Germinal center (tissue), 1 donor: ENCODE measurements at places on chromosomes 13 and 19.

- peak; percentile 90 for DNase-seq
These were observed at the start of gene TFDP1 for GRCh38 chr13:113584205-113584869. TSS of gene TFDP1 (plus strand) at chr13:113584753. CDS start at chr13:113585838, 1,085 bp downstream.

GRCh38 chr13:38830442-38831045 is 143.7 kb downstream of the FREM2 start:
- DNase-seq, result no peak

GRCh38 chr19:3506384-3507340 is 551 bp downstream of the FZR1 start:
- DNase-seq, result peak; percentile 43

GRCh38 chr19:54266133-54266532 is 9.1 kb upstream of the LILRB5 start:
- peak; percentile 60 for DNase-seq

GRCh38 chr19:46451352-46451751 is 20.0 kb downstream of the PNMA8A start:
- no peak for DNase-seq

DNA sequence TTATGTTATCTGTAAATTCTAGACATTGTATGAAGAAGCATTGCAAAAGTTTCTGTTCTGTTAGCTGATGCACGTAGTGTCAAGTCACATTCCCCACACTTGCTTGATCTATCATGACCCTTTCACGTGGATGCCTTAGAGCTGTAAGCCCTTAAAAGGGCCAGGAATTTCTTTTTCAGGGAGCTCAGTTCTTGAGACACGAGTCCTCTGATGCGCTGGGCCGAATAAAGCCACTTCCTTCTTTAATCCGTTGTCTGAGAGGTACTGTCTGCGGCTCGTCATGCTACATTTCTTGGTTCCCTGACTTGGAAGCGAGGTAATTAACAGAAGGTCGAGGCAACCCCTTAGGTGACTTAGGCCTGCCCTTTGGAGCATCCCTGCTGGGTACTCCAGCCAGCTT is 5.8 kb downstream of the ZNF816 start:
- DNase-seq, result no peak

- peak; percentile 21 for DNase-seq
These were observed 1.2 kb downstream of the KLF12 start for GRCh38 chr13:74132776-74133656.

- no peak for DNase-seq
These were observed 34.1 kb downstream of the RGCC start for GRCh38 chr13:41491436-41491835.

DNA sequence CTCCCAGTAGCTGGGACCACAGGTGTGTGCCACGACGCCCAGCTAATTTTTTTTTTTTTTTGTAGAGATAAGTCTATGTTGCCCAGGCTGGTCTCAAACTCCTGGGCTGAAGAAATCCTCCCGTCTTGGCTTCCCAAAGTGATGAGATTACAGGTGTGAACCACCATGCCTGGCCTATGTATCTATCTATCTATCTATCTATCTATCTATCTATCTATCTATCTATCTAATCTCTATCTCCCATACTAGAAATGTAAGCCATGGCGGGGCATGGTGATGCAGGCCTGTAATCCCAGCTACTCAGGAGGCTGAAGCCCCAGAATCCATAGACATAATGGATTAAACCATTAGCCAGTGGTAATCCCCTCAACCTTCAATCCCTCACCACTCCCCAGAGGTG is 6.5 kb upstream of the SERTAD3 start:
- DNase-seq, result no peak

- DNase-seq, result no peak
These were observed 25.2 kb upstream of the KCTD4 start for GRCh38 chr13:45226024-45226423.

DNA sequence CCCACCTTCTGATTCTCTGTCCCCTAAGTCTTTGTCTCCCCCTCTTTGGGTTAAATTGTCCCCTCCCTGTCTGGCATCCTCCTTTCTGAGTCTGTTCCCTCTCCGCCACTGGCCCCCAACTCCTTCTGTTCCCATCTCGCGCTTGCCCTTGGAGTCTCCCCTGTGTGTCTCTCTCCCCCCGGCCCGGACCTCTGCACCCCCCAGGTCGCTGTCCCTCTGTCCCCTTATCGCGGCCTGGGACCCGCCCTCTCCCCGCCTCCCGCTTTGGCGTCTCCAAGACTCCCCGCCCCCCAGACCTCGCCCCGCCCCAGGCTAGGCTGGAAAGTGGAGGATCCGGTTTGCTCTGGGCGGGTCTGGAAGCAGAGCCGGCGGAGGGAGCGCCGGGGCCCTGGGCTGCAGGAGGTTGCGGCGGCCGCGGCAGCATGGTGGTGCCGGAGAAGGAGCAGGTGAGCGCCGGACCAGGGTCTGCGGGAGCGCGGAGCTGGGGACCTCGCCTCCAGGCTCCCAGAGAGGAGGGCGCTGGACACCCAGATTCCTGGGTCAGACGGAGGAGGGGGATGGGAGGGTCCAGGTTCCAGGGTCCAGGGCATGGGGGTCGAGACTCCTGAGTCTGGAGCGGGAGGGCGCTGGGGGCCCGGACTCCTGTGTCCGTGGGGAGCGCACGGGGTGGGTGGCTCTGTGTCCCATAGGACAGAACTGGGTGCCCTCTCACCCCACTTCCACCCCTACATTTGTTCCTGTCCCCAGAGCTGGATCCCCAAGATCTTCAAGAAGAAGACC is at the start of gene TRPM4:
Gene TRPM4 (plus strand): TSS at position 348 of the 780 bp plus-strand sequence. CDS start 75 bp downstream, at position 423.
- DNase-seq, result no peak

DNA sequence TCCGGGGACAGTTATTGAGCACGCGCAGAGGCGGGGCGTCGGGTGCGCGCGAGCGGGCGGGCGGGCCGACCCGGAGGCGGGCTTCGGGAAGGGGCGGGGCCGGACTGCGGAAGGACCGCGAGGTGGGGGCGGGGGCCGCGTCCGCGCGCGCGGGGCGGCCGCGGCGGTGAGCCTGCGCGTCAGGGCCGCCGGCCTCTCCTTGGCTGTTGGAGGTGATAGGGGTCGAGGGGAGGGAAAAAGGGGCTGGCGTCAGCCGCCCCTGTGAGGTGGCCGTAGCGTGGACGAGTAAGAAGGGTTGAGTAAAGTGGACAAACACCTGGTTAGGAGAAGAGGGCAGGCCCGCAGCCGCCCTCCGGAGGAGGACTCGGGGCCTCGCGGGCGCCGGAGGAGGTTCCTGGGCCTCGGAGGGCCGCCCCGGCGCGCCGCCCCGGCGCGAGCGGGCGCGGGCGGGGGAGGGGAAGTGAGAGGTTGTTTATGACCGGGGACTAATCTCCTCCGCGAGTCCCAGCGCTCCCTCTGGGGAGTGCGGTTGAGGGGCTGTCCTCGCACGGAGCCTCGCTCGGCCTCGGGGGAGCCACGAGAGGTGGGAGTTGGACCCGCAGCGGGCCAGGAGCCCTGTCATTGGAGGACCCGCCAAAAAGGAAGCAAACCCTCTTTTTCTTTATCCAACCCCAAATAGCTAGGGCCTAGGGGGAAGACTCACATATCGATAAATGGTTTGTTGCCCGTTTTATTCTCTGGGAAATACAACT is 547 bp upstream of the INTS6 start:
- DNase-seq, result peak; percentile 84

- DNase-seq, result no peak
These were observed 2041.5 kb upstream of the PCDH20 start for GRCh38 chr13:63457186-63457585.

DNA sequence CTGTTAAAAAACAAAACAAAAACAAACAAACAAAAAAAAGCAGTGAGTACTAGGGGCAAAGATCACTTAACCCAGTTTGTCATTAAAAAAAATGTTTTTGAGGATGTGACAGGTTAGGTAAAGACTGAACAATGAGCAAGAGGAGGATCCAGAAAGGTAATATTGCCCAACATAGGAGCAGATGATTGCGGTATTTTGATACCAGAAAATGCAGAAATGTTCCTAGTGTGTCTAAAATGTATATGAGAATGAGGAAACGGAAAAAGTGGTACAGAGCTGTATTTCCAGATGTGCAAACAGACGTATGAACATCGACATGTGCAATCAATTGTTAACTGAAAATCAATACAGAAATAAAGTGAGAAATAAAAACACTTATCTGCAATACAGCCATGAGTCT is 4.9 kb upstream of the LILRA4 start:
- no peak for DNase-seq

DNA sequence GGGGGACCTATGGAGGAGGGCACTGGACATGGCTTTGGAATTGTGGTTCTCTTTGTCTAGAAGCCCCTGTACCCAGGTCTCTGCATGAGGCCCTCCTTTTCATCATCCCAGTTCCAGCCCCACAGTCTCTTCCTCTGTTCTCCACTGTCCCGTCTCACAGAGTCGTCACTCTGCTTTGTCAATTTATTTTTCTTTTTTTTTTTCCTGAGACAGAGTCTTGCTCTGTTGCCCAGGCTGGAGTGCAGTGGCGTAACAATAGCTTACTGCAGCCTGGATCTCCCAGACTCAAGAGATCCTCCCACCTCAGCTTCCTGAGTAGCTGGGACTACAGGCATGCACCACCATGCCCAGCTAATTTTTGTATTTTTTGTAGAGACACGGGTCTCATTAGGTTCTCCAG is 619 bp upstream of the EXOC3L2 start:
- DNase-seq, result no peak

DNA sequence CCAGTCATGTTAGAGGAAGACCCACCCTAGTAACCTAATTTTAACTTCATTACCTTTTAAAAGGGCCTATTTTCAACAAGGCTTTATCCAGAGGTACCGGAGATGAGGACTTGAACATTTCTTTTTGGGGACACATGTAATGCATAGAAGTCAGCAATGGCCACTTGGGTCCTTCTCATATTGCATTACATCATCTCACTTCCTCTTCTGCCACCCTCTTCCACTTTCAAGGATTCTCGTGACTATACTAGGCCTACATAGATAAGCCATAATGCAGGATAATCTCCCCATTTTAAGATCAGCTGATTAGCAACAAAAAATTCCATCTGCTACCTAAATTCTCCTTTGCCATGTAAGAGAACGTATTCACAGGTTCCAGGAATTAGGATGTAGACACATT is 557.2 kb downstream of the KCTD12 start:
- DNase-seq, result no peak

- DNase-seq, result no peak
These were observed 164.0 kb upstream of the ZNF507 start for GRCh38 chr19:32181216-32181920.

- DNase-seq, result no peak
These were observed 39.3 kb upstream of the GAS6 start for GRCh38 chr13:113902986-113903775.

GRCh38 chr13:31891472-31891871 is 140.1 kb upstream of the FRY start:
- no peak for DNase-seq

DNA sequence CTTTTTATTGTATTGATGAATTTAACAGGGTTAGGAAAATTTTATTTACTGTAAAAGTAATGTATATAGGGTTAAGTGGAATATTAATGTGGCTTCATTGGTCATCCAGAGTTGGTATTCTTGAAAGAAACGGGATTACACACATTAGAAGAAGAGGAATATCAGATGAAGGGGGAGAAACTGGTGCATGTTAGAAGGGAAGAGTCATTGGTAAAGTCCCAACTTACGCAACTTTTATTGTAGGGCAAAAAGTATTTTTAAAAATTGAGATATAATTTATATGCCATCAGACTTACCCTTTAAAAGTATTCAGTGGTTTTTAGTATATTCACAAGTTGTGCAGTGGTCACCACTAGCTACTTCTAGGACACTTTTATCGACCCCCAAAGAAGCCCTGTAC is 47.3 kb downstream of the DNAJC3 start:
- DNase-seq, result no peak

DNA sequence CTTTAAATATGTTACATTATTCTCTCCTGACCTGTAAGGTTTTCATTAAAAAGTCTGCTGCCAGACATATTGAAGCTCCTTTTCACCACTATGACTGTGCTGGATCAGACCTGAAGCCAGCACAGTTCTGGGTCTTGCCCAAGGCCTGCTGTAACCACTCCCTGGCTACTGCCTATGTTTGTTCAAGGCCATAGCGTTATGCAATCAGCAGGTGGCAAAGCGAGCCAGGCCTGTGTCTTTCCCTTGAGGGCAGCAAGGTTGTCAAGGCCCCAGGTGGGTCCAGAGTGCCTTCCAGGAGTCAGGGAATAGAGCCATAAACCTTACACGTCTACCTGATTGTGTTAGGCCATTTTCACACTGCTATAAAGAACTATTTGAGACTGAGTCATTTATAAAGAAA is 496.8 kb upstream of the PCDH9 start:
- no peak for DNase-seq

DNA sequence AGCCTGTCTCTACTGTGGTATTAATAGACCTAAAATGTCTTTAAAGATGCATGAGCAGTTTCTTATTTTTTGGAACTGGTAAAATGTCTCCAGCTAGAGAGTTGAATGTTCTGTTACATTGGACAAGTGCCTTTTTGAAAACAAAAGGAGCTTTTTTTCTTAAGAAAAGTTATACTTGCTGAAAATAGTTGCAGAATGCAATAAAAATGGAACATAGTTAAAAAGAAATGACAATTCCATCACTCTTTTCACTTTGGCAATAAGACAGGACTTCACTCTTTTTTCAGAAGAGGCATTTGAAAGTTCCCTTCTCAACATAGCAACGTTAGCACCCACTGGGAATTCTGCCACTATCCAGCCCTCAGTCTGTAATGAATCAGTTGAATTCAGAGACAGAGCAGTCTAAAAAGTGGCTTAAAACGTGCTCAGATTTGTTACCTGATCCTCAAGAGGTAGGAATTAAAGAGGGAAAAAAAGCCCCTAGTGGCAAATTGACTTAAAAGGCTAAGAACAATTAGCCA is 10.1 kb downstream of the RGCC start:
- no peak for DNase-seq
